ENCODE measurements at places on chromosomes 3 and 15.

DNA sequence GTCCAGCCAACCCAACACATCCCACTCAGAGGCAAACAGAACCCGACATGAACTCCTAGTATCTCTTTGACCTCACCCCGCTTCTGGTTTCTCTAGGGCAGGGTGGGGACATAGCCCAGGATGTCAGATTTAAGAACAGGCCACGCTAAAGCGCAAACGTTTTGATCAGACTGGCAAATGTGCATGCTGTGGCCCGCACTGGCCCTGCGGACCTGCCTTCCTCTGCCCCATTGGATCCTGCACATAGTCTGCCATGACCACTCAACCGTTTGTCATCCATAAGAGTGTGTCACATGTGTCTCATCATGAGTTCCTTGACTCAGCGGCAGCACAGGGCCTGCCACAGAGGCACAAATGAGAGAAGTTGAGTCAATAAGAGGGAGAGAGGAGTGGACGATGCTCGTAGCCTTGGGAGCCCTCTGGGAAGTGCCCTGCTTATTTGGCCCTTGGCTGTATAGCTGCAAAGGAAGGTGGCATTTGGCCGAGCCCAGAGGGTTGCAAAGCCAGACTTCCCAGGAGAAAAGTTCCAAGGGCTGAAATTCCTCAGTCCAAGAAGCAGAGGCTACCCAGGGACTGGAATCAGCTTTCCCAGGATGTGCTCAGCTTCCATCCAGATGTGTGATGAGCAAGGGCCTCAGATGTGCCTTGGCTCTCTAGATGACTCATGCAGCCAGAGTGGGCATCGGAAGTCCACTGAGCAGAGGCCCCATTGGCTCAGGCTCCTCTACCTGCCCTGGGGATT is 55.5 kb upstream of the SLCO2A1 start:
- DNase-seq = no peak

DNA sequence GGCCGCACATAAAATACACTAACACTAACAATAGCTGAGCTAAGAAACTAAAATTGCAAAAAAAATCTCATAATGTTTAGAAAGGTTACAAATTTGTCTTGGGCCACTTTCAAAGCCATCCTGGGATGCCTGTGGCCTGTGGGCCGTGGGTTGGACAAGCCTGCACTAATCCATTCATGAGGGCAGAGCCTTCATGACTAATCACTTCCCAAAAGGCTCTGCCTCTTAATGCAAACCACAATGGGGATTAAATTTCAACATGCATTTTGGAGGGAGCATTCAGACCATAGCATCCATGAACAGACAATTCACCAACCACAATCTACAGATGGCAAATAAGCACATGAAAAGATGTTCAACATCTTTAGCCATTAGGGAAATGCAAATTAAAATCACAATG is 128.2 kb downstream of the SUCLG2 start:
- DNase-seq = no peak

- DNase-seq = no peak
Measured at GRCh38 chr3:48819234-48820221, 28.1 kb downstream of the PRKAR2A start.

DNA sequence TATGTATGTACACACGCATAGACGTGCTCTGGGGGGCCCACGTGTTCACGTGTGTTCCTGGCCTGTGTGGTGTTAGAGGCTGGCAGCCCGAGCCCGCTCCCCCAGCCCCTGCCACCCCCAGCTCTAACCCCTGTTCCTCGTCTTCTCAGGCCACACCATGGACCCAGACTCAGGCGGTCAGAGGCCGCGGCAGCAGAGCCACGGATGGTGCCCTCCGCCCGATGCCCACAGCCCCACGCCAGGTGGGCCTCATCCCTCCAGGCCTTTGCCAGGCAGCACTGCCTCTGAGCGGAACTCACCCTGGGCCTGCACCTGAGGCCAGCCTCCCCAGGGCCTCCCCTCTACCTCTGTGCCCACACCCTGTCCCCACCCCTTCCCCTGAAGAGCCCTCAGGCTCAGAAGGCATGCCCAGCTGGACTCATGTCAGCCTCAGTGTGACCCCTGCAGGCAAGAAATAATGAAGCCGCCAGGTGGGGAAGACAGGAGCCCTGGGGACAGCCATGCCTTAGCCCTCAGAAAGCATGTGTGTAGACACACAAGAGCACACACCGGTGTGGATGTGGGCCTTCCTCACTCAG is 16.4 kb upstream of the GNAT1 start:
- no peak for DNase-seq
